Sciatic nerve (tissue), 2 donors: ENCODE measurements at places on chromosomes 6 and 20.

GRCh38 chr6:19836799-19837510, at the start of gene ID4:
Gene ID4 (plus strand): TSS chr6:19837370. CDS start chr6:19837755, 385 bp downstream.
- peak; percentile 97 for DNase-seq

DNA sequence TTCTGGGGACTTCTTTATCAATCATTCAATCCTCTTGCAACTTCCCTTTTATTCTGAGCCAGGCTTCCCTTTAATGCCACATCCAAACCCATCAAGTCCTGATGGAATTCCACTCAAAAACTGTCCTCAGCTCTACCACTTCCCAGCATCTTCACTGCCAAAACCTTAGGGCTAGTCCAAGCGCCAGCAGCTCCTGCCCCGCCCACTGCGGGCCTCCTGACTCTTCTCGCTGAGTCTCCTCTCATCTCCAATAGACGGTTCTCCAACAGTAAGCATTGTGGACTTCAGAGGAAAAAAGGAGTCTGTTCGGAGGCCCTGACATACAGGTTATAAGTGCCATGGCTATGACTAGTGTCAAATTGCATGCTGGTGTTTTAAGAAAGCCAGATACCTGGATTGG, 38.7 kb upstream of the CNKSR3 start:
- no peak for DNase-seq

DNA sequence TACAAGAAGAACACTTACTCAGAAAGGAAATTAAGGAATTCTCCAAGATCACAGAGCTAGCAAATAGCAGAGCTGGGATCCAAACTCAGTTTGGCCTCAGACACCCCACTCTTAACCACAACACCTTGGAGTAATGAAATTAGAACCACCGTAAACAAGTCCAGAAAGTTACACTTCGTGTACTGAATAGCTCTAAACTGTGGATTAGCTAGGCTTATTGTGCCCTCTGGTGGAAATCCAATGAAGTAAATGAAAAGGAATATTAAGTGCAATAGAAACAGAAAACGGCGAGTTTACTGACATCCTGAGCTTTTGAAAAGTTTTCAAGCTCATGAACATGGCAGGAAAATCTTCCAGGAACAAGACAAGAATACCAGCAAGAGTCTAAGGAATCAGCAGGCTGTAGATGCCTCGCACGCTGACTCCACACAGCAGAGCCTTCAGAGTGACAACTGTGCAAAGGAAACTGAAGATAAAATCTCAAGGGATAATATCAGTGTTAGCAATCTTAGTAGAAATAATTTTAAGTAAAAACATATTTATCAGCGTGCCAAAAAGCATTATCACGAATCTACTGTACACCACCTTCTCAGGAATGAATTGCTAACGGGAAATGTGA, 34.6 kb downstream of the FBXO5 start:
- no peak for DNase-seq

DNA sequence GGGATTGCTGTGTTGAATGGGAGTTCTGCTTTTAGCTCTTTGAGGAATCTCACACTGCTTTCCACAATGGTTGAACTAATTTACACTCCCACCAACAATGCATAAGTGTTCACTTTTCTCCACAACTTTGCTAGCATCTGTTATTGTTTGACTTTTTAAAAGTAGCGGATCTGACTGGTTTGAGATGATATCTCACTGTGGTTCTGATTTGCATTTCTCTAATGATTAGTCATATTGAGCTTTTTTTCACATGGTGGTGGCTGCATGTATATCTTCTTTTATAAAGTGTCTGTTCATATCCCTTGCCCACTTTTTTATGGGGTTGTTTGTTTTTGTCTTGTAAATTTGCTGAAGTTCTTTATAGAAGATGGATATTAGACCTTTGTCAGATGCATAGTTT, 588.3 kb upstream of the ADGRB3 start:
- DNase-seq = no peak

- no peak for DNase-seq
Observed at GRCh38 chr6:33505548-33506370, 51.4 kb downstream of the ZBTB9 start.

- no peak for DNase-seq
Observed at GRCh38 chr20:45337367-45338120, 10.7 kb downstream of the SDC4 start.

- no peak for DNase-seq
Observed at GRCh38 chr20:8711501-8711900, 357.4 kb upstream of the PLCB4 start.

GRCh38 chr6:165618241-165618640, 44.8 kb downstream of the PDE10A start:
- DNase-seq = no peak

DNA sequence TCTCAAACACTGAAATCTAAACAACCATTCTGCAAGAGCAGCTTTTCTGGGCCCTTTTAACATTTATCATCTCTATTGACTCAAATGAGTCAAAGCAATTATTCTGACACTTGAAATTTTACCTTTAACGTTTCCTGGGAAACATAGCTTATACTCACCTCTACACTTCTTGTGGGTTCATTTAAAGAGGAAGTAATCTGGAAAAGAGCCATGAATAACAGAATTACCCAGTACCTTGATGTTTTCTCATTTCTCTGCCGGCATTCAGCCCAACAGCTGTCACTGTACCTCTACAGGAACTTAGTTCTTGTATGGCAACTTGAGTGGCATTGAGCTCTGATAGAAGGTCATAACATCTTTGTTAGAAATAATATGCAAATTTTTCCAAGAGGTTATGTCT, 272.2 kb downstream of the KCNQ5 start:
- no peak for DNase-seq

GRCh38 chr6:107228754-107229153, 113.4 kb upstream of the BEND3 start:
- no peak for DNase-seq

- no peak for DNase-seq
Observed at GRCh38 chr6:157264701-157265100, 58.6 kb downstream of the TMEM242 start.

- DNase-seq = no peak
Observed at GRCh38 chr6:108797951-108798669, 50.1 kb upstream of the ARMC2 start.

DNA sequence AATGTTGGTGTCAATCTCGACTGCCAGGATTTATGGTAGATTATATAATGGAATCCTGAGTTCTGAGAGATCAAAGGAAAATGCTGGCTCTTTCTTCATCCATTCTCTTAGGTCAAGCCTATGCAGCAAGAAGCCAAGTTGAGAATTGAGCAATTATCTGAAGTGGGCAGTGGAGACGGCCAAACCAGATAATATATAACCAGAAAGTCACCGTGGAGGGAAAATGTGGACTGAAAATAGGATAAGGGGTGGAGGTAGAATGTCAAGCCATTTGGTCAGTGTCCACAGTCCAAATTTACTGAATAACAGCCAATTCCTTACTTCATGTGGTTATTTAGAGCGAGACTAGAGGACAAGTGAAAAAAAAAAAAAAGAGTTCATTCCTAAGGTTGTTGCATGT, 107.8 kb upstream of the ESR1 start:
- no peak for DNase-seq

- no peak for DNase-seq
Observed at GRCh38 chr6:92828788-92829187, 590.6 kb downstream of the EPHA7 start.

DNA sequence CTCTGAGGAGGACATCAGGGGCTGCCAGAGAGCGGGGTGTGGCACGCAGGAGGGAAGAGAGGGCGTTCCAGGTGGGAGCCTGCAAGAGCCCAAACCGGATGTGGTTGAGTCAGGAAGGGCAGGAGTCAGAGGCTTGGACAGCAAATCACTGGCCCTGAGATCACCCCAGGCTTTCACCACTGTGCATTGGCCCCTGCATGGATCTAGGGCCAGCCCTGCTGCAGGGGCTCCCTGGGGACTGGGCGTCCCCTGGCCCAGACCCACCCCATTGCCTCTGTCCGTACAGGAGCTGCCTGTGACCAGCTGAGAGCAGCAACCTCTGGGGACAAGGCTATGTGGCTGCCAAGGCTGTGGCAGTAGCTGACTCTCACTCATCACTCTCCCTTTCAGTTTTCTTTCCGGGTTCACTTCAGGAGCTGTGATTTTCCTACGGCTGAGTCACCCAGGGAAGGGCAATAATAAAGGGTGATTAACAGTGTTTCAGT, 33.9 kb downstream of the KCNK17 start:
- no peak for DNase-seq

GRCh38 chr6:152554851-152555250, 82.3 kb downstream of the SYNE1 start:
- DNase-seq = no peak

DNA sequence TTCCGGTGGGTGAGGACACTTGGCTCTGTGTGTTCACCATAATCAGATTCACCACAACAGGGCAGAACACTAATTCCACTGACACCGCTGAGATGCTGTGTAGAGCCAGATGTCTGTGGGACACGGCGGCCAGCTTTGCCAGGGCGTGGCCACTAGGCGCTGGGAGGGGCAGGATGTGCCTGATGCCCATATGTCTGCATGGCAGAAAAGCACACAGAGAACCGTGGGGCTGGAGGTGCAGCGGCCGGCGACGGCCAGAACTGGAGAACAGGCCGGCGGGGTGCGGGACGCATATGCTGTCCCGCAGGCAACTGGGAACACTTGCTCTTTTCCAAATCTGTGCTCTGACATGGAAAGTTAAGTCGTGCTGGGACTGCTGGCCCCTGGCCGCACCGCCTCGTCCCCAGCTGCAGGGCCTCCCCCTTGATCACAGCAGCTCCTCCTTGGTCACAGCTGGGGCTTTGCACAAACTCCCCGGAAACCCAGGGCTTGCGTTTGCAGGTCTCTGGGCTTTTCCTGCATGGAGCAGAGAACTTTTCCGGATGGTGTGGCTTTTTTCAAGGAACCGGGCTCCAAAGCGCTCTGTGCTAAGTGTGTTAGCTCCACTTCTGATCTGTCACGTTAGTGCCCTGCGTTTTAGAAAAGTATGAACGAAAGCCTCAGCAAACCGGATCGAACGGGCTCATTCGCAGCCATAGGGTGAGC, 31.1 kb downstream of the NTSR1 start:
- no peak for DNase-seq

DNA sequence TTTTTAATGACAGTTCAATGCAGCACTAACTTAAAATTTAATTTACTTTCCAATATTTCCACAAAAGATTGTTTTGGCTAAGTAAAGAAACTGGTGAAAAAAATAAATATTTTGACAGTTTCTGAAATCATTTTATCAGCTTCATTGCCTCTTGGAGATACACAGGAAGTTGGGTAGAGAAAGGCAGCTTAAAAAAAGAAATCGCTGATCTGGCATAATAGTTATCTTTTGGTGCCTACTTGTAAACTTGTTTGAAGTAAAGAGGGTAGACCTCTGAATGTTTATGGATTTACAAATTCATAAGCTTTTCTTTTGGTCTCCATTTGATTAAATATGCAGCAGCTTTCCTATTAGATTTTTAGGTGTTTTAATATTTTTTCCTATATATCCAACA, 103.4 kb downstream of the RTN4IP1 start:
- DNase-seq = no peak

DNA sequence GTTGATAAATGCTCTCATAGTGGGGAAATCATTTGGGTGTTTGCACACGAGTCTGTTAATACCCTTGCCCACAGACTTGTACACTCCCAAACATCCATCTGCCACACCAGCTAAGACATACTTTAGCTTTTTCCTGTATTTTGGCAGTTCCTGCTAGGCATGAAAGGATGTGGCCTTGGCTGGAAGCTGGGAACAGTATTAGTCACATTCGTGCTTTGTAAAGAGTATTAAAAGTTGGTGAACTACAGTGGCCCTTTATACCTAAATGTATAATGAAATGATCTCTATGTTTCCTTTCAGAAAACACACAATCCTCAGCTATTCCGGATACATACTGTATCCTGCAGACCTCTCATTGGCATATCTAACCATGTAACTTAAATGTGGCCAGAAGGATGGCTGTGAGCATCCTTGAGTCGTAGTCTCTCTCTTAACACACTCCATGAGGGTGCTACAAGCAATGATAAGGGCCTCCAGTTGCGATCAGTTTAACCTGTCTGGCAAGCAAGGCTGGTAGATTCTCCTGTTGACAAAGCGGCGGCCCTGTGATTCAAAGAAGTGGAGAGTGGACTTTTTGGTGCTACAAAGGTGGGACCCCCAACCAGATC, 1.5 kb downstream of the LEMD2 start:
- no peak for DNase-seq

GRCh38 chr6:73088138-73088813, 137.0 kb downstream of the KHDC1L start:
- DNase-seq = no peak

DNA sequence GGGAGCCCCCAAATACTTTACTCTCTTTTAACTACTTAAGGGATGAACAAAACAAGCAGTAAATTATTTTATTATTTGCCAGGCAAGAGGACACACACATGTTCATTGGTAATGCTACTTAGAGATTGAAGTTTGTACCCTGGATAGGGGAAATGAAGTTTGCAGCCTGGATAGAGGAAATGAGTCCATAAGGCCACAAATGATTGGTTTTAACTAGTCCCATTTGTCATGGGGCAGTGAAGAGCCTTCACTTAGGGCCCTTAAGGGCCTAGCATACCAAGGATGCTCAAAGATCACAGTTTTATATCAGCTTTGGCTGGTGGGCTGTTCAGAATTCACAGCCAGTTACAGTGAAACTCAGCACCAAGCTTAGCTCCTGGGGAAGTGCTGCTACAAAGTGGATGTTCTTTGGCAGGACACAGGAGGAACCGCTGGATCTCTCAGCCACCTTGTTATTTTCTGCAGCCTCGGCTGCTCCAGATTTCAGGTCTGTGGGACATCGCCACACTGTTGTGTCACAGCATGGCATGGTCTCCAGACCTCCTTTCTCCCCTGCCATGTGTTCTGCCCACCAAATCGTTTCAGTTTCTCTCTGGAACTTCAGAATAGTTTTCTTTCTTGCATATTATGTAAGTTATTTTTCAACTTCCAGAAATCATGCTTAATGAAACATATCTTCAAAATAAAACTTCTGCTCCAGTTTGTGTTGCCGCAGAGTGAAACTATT, 41.8 kb downstream of the NCOA7 start:
- DNase-seq = no peak

GRCh38 chr6:108635505-108636226, 74.9 kb downstream of the FOXO3 start:
- DNase-seq = no peak

DNA sequence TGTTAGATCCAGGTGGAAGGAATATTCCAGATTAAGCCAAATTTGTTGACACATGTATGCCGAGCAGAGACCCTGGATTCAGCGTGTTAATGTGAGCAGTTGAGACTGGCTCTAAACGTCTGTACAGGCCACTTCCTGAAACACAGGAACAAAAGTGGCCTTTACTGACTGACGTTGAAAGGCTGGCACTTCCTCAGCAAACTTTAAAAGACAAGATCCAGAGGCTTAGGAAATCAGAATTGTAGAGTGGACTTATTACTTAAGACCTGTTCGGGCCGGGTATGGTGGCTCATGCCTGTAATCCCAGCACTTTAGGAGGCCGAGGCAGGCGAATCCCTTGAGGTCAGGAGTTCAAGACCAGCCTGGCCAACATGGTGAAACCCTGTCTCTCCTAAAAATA, 125.7 kb upstream of the ARID1B start:
- DNase-seq = no peak

DNA sequence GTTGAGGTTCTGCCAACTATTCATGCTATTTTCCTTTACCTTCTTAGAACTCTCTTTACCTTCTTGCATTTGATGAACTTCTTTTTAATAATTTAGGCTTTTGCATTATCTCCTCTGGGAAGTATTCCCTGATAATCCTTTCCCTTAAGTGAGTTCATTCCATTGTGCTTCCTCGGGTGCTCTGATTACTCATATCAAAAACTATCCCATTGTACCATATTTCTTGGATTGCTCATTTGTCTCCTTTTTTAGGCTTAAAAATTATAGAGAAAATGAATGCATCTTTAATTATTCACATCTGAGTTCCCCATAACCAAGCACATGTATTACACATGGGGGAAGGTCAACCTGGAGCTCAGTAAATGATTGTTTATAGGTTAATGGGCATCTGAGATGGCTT, 2.5 kb downstream of the CALHM4 start:
- no peak for DNase-seq

- no peak for DNase-seq
Observed at GRCh38 chr20:14915356-14915755, 577.9 kb upstream of the FLRT3 start.
